ENCODE measurements at places on chromosomes 4 and X.

GRCh38 chr4:15961781-15962510 lies 1.0 kb downstream of the FGFBP2 start:
- no peak for DNase-seq

GRCh38 chrX:130623518-130623917 lies 221.7 kb downstream of the RBMX2 start:
- no peak for DNase-seq

DNA sequence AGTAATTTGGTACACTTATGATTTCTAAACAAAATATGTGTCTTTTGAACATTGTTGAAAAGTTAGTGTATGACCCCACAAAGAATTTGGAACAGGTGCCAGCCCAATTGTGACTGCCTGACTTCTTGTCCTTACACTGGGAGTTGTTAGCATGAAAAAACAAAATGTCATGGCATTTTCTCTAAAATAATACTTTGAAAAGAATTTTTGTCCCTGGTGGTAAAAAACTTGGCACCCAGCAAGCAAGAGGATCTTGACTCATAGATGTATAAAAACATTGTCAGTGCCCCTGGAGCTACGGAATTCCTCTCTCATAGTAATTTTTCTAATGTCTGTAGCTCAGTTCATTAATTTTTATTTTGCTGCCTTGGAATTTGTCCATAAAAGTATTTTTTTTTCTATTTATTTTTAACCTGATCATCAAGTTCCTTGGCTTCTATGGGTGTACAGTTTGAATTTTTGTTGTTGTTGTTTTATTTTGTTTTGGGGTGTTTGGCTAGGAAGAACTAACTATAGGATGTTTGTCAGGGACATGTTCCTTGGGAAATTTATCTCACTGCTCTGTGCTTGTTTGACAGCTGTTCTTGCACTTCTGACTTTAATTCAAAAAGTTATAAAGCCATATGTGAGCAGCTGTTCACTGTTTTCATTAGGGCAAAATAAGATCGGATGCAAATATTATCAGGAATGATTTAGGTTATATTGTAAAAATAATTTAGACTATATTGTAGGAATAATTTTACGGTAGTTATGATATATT lies 95.4 kb upstream of the NUDT6 start:
- DNase-seq: peak; percentile 8

- no peak for DNase-seq
Observed at GRCh38 chr4:188821500-188821899, 682.3 kb downstream of the TRIML1 start.

GRCh38 chrX:139823806-139824205 lies 109.0 kb downstream of the ATP11C start:
- no peak for DNase-seq

GRCh38 chr4:174273930-174274329 lies 9.5 kb downstream of the FBXO8 start:
- DNase-seq: no peak

DNA sequence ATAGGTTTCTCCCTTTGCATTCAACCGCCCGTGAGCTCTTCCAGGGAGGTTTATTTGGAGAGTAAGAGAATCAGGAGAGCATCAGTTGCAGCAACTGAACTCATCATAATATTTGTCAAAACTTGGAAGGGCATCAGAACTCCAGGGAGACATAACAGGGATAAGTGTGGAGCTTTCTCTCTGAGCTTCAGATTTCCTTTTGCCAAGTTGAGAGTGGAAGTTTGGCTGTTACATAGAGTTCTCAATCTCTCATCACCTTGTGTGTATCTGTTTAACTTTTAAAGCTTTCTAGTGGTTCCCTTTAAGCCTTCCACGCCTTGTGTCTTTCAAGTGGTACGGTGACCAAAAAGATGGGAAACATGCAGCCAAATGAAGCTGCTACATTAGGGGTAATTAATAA lies 18.8 kb downstream of the BMP3 start:
- DNase-seq: peak; percentile 19

GRCh38 chr4:143234153-143234552 lies 49.4 kb downstream of the USP38 start:
- no peak for DNase-seq

GRCh38 chrX:120464411-120464810 lies 4.7 kb downstream of the LAMP2 start:
- DNase-seq: no peak

DNA sequence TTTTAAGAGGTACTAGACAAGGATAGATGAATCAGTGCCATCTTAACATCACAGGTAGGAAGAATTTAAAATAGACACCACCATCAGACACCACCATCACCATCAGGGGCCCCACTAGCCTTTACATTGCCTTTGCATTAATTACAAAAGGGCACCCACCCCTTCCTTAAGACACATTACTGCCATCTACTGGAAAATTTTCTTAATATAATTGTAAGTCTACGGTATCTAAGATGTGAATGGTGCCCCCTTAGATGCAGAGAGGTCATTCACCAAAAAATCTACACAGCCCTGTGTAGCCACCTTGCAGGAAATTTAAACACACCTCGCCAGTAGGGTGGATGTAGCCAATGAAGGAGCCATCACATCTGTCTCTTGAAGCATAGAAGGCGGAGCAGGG lies 184.1 kb downstream of the MID1IP1 start:
- no peak for DNase-seq

GRCh38 chrX:138711399-138712347 lies at the start of gene FGF13:
Gene FGF13 (minus strand): TSS chrX:138711717. CDS start chrX:138711003, 714 bp downstream.
- DNase-seq: peak; percentile 78

DNA sequence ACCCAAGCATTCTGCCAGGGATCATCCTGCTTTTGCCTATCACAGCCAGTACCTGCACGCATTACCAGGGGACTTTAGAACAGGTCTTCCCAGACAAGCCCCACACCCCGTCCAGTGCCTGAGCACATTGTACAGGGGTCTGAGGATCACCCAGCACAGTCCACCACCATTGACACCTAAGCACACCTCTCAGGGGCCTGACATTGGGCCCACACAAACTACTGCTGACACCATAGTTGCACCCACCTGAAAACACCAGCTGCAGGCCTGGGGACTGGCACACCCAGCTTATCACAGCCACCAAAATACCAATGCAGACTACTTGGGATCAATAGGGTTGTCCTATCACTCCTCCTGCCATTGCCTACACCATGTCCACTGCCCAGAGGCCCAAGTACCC lies 14.7 kb upstream of the NAA11 start:
- no peak for DNase-seq

- DNase-seq: no peak
Observed at GRCh38 chr4:154004016-154004415, 215.1 kb upstream of the SFRP2 start.

DNA sequence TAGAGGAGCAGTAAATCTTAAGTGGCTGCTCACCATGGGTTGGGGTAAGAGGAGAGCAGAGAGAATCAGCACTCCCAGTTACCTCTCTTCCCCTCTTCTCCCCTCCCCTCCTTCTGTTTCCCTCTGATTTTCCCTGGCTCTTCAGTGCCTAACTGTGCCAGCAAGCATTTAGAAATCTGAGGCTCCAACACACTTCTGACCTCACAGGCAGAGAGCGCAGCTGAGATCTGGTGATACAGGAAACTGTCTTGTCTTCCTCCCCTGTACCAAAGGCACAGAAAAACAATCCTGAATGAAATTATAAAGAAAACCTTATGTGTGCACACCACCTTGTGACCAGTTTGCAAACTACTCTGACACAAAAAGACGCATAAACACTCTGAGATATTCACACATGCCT lies 82.4 kb upstream of the SMIM10 start:
- peak; percentile 1 for DNase-seq

DNA sequence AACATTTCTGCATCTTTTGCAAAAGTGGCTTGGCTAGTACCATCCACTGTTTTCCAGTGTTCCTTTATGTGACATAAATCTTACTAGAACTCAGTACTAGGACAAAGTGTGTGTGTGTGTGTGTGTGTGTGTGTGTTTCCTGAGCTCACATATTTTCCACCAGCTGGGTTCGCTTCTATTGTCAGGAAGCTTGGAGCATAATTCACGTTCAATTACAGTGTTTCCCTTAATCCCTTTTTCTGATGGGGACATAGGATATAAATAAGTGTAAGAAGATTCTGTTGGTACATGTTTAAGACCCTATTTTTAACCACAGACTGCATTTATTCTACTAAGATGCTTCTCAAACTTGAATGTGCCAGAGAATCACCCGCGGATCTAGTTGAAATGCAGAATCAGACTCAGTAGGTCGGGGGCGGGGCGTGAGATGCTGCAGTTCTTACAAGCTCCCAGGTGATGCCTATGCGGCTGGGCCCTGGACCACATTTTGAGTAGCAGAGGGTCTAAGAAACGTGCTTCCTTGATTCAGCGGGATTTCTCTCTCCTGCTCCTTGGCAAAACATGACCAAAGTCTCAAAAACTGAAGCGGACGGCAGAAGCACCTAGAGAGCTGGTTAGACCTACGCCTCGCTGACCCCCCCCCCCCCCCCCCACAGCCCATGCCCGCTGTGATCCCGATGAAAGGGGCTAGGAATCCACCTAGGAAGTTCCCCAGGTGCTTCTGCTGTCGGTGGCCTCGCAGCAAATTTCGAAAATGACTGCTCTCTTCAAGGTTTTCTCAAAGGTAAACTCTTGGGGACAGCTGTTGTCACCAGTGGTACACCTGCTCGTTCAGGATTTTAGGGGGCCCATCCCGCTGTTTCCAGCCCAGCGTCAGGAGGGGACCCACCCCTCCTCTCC lies 797 bp downstream of the CD99L2 start:
- peak; percentile 64 for DNase-seq

DNA sequence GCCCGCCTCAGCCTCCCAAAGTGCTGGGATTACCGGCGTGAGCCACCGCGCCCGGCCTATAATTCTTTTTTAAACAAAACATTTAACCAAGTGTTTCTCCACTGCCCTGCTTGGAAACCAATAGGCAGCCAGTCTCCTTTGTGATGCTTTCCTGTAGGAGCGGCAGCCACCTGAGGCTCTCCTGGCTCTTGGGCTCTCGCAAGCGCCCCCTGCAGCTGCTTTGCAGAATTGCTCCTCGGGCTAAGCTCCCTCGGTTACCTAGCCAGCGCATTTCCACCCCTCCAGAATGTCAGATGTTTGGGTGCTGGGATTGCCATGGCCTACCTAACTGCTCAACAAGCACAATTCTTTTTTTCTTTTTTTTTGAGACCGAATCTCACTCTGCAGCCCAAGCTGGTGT lies 7.7 kb downstream of the S100P start:
- no peak for DNase-seq

- no peak for DNase-seq
Observed at GRCh38 chr4:98544818-98545414, 113.5 kb downstream of the TSPAN5 start.

GRCh38 chr4:153798901-153799693 lies 10.2 kb upstream of the SFRP2 start:
- DNase-seq: no peak

- DNase-seq: no peak
Observed at GRCh38 chr4:101128473-101128872, 218.9 kb downstream of the PPP3CA start.

GRCh38 chrX:97308171-97308570 lies 424.5 kb downstream of the RPA4 start:
- DNase-seq: no peak

DNA sequence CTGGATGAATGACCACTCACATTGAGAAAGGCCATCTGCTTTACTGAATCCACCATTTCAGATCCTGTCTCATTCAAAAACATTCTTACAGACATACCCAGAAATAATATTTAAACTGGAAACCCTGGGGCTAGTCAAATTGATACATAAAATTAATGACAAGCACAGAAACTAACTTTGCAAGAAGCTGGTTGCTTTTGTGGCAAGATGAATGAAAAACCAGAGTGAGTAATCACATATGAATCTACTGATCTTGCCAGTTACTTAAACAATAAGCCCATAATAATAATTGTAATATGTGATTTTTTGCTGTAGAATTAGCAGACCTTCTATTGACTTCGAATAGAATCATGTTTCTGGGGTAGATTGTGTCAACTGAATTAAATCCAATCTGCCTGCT lies 235.1 kb downstream of the PPARGC1A start:
- no peak for DNase-seq

DNA sequence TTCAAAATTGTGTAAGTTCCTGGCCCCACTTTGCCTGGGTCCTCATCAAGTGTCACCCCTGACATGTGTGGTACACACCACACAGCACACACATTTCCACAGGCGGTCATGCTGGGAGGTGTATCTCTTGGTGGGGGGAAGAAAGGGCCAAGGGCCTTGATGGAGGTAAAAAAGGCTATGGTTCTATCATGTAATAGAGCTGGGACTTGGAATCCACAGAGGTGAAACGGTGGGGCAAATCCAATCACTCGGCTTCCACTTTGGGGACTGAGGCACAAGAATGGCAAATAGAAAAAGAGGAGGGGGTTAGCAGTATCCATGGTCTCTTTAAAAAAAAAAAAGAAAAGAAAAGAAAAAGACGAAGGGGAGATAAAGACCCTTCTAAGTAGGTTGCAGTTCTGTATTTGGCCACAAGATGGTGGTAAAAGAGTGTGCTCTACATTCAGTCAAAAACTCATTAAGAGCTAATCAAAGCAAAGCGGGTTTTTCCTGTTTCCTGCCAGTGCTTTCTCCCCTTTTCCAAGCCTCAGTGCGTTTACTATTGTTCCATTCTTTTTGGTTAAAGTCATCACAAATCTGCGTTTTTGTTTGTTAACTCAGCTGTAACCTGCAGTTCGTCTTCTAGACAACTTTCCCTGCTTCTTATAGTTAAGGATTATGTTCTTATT lies 37.0 kb upstream of the ATP6AP2 start:
- peak; percentile 91 for DNase-seq

GRCh38 chr4:69830560-69831269 lies 29.2 kb downstream of the SULT1E1 start:
- peak; percentile 8 for DNase-seq

- DNase-seq: peak; percentile 14
Observed at GRCh38 chrX:75303795-75304194, 29.9 kb downstream of the UPRT start.

DNA sequence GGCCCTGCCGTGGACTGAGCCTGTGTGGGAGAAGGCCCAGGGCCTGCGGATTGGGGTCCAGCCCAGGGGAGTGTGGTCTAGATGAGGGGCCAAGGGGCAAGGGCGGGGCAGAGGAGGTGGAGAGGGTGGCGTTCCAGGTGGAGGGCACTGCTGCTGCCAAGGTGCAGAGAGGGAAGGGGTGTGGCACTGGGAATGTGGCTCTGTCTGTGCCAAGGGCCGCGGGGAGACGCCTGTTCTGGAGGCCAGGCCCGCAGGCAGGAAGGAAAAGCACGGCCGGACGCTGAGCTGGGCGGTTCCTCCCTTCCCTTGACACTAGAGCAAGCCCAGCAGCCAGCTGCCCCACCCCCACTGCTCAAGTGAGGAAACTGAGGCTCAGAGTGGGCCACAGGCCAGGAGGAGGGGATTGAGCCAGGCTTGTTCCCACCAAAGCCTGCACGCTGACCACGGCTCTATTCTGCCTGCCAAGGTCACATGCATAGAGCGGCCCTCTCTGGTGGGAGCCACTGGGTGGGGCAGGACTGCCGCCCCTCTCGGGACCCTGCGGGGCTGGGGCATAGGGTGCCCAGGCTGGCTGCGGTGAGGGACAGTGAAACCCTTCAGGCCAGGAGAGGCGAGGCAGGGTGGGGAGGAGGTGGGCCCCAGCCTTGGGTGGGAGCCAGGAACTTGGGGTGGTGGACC lies 13.0 kb downstream of the SH3BP2 start:
- no peak for DNase-seq

DNA sequence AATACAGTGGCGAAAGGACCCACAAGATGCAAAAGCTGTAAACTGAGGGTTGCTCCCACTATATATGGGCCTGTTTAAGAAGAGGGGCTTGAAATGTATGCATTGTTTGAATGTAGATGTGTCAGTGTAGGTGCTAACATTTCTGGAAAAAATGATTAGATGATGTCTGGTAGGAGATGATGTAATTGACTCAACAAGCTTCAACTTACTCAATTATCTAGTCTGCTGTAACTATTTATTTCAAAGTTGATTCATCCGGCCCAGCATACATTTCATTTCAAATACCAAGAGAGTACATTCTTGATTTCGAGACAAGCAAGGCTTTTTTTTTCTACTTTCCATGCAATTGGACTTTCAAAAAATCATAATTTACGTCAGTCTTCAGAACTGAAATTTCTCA lies 9.3 kb upstream of the ENAM start:
- no peak for DNase-seq
